HT1080 (cell line): ENCODE measurements at places on chromosomes 16 and 17. TPM values are rescaled to one million over a fixed set of nuclear protein-coding genes. Genes with fewer than 3 reads are reported as not detected.

NPIPA8 gene
- not detected in 2 replicates for total RNA-seq

PRSS36 gene
- total RNA-seq, result 0.77 and 2.0 TPM in 2 replicates

EVPLL gene
- total RNA-seq, result not detected in 2 replicates

WRAP53 gene
- total RNA-seq, result 25.2 and 29.2 TPM in 2 replicates

- DNase-seq, result peak; percentile 69
Observed at GRCh38 chr17:52604105-52604504, 445.6 kb upstream of the CA10 start.

GRCh38 chr17:2990396-2990795, 73.0 kb downstream of the OR1D5 start:
- no peak for DNase-seq

GRCh38 chr17:81931557-81932332, 4.2 kb upstream of the MAFG start:
- DNase-seq, result no peak

- DNase-seq, result no peak
Observed at GRCh38 chr16:6143020-6143419, 1045.4 kb upstream of the EEF2KMT start.

DNA sequence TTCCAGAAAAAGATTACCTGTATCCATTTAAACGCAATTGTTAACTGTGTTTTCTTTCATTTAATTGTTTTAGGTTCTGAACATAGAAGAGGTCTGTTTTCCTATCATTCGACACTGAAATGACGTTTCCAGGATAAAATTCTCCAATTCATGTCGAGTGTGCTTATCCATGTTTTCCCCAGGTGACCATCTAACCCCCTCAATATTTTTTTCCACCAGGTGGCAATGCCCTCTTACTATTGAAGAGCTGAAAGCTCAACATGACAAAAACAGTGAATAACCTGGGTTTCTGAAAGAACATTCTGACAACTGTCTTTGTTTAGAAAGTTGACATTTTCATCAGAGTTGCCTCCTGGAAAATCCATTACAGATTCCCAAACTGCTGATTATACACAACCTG, 948.7 kb downstream of the KCNJ2 start:
- DNase-seq, result peak; percentile 51

DNA sequence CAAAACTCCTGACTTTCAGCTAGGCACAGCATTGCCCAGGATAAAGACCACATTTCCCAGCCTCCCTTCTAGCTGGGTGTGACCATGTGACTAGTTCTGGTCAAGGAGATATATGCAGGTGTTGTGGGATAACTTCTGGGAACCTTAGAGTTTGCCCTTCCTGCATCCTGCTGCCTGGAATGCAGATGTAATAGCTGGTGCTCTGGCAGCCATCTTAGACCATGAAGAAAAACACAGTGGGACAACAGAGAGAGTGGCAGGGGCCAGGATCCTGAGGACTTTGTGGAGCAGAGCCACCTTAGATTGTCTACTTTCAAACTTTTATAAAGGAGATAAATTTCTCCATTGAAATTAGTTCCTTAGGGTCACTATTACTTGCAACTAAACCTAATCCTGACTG, 101.3 kb downstream of the GSG1L start:
- no peak for DNase-seq

GRCh38 chr16:81553080-81553813, 108.6 kb downstream of the CMIP start:
- no peak for DNase-seq

GRCh38 chr17:27540318-27541101, 84.3 kb downstream of the KSR1 start:
- peak; percentile 72 for DNase-seq
